Endothelial cell (in vitro differentiated cells): ENCODE measurements at places on chromosomes 7 and 10.

DNA sequence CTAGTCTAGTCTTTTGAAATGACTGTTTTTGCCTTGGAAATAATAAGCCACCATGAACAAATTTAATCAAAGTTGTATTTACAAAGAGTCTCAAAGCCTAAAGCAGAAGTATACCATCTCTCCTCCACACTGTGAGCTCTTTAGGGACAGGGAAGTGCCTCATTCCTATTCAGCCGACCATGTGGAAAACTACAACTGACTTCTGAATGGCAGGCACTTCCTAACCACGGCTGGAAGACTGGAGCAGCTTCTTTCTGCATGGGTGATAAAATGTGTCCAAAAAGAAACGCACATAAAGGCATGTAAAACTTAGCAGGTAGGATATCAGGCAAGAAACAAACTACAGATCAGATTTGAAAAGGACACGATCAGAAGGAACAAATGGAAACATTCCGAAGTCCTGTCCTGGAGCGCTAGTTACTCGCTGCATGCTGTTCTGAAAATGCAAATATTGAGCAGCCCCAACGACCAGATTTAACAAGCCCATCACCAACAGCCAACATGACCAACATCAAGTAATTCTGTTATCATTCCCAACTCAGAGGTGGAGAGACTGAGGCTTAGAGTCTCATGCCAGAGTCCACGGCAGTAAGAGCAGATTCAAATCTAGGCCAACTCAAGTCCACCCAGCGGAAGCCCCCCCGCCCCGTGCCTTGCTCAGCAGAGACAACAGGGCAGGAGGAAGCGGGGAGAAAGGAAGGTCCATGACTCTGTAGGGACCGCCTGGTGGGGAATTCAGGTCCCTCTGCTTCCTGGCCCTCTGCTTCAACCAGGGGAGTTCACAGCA is 26.5 kb downstream of the CTBP2 start:
- DNase-seq: no peak

GRCh38 chr10:2798336-2799022 is 268.9 kb upstream of the PFKP start:
- no peak for DNase-seq

- DNase-seq: no peak
These were observed 159.5 kb upstream of the WDR11 start for GRCh38 chr10:120691625-120692024.

- DNase-seq: no peak
These were observed 26.1 kb upstream of the RSU1 start for GRCh38 chr10:16843252-16843870.

- DNase-seq: no peak
These were observed 409.3 kb downstream of the PARD3 start for GRCh38 chr10:34405611-34406462.

DNA sequence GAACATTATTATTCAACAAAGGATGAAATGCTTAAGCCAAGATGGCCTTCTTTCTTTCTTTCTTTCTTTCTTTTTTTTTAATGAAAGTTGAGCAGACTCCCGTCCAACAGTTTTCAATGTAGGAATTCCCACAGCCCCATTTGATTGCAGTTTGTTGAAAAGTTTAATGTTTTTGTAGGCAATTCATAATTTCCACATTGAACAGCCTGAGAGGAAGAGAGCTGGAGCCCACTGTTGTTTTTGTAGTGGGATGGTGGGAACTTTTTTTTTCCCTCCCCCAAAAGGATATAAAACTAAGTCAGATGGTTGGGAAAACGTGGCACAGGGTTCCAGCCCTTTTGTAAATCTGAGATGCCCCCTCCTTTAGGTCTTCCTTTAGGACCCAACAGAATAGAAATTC is 86.6 kb downstream of the TCF7L2 start:
- no peak for DNase-seq
